Cardiac septum (tissue), 1 donor: ENCODE measurements at places on chromosomes 16 and 17. TPM values are rescaled to one million over a fixed set of nuclear protein-coding genes. Genes with fewer than 3 reads are reported as not detected.
A peak's percentile ranks its signal among the peaks of the same experiment; 100 is the strongest.

AKTIP gene
- 63.1 TPM for total RNA-seq

GRCh38 chr17:35368081-35368830 is 5.2 kb downstream of the SLFN11 start:
- DNase-seq = no peak

DNA sequence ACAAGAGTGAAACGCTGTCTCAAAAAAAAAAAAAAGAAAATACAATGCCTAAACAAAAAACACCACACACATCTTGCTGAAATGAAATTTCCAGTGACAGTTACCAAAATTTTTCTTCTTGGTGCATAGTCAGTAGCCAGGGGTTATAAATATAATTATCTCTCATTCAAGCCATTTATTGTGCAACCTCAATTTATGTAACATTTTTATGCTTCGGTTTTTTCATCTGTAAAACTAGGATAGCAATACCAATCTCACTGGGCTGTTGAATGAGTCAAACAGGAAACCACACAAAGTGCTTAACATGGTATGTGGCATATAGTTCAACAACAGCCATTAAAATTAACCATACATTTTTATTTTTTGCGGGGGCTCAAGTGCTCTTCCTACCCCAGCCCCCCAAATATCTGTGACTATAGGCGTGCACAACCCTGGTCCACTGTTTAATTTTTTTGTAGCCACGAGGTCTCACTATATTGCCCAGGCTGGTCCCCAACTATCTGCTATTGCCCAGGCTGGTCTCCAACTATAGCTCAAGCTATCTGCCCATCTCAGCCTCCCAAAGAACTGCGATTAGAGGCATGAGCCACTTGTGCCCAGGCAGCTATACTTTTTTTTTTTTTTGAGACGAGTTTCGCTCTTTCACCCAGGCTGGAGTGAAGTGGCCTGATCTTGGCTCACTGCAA is 2.6 kb downstream of the COG4 start:
- no peak for DNase-seq

CTF1 gene
- 17.7 TPM for total RNA-seq

DNA sequence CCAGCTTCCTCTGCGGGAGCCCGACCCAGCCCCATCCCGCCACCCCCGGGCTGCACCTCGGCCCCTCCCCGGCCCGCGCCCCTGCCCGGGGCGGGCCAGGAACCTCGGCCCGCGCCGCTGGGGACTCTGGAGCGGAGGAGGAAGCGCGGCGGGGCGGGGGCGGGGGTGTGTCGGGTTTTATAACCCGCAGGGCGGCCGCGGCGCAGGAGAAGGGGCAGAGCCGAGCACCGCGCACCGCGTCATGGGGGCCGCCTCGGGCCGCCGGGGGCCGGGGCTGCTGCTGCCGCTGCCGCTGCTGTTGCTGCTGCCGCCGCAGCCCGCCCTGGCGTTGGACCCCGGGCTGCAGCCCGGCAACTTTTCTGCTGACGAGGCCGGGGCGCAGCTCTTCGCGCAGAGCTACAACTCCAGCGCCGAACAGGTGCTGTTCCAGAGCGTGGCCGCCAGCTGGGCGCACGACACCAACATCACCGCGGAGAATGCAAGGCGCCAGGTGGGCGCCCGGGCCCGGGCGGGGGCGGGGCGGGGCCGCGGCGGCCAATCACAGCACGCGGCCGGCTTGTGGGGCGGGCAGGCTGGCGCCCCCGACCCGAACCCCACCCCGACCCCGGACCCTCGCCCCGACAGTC is at the start of gene ACE:
Gene ACE (plus strand): TSS at position 208 of the 626 bp plus-strand sequence. CDS start 34 bp downstream, at position 242.
- DNase-seq = no peak

DNA sequence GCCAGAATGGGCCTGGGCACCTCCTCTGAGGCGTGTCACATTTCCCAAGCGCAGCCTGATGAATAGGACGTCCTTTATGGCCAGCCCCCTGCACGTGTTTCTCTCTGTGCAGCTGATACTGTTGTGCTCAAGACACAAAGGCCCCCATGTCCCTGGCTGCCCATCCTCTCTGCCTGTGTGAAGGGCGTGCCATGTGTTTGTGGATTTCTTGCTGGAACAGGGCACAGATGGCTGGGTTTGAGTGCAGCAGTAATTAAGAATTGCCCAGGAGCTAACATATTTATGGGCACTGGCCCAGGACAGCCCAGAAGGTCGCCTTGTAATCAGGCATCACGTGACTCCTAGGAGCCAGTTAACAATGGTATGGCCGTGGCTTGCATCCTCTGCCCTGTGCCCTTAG is 181.1 kb downstream of the CCDC182 start:
- DNase-seq = no peak

- no peak for DNase-seq
Measured at GRCh38 chr16:85058909-85059308, 31.3 kb downstream of the KIAA0513 start.

G6PC1 gene
- total RNA-seq = not detected

- no peak for DNase-seq
Measured at GRCh38 chr17:32349503-32349853, 479 bp upstream of the ZNF207 start.

HOXB3 gene
- 4.2 TPM for total RNA-seq

SSTR5 gene
- 0.57 TPM for total RNA-seq

NACA2 gene
- total RNA-seq = not detected

GRCh38 chr16:78606545-78606944 is 507.1 kb downstream of the WWOX start:
- DNase-seq = no peak

GNGT2 gene
- 1.2 TPM for total RNA-seq

AOC3 gene
- total RNA-seq = 12.9 TPM

CCDC154 gene
- total RNA-seq = 0.94 TPM

SULT1A2 gene
- 0.73 TPM for total RNA-seq

TTLL6 gene
- not detected for total RNA-seq

CCT6B gene
- 2.2 TPM for total RNA-seq

DNA sequence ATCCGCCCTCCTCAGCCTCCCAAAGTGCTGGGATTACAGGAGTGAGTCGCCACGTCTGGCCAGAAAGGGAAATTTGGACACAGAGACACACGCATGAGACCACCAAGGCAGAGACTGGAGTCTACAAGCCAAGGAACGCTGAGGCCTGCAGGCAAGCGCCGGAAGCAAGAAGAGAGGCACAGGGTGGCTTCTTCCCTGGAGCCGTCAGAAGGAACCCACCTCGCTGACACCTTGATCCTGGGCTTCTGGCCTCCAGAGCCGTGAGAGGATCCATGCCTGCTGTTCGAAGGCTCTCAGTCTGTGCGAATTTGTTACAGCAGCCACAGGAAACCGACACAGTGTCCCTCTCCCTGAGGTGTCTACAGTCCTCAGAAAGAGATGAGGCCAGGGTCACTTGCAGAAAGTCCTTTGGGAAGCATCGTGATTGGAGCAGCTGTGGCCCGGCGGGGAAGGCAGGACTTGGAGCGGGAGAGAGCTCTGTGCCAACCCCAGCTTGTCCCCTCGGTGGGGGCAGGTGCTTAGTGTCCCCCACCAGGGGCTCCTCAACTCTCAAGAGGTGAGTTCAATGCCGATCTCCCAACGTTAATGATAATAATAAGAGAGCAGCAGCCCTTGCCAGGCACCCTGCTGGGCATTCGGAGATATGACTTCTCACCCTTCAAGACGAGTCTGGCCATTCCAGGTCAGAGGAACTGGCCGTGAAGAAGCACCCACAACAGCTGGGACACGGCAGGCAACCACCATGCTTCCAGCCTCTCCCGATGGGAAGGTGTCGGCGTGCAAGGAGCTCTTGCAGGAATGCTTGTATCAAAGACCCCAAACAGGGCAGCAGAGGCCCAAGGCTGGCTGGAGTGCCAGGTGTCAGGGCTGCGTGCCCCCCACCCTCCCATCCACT is 68.4 kb upstream of the TNRC6C start:
- DNase-seq = peak; percentile 69

- no peak for DNase-seq
Measured at GRCh38 chr17:15395091-15395490, 53.7 kb upstream of the TEKT3 start.
